ENCODE measurements at places on chromosomes 4 and X.

GRCh38 chr4:185741795-185742194 lies 70.2 kb downstream of the SORBS2 start:
- no peak for DNase-seq

DNA sequence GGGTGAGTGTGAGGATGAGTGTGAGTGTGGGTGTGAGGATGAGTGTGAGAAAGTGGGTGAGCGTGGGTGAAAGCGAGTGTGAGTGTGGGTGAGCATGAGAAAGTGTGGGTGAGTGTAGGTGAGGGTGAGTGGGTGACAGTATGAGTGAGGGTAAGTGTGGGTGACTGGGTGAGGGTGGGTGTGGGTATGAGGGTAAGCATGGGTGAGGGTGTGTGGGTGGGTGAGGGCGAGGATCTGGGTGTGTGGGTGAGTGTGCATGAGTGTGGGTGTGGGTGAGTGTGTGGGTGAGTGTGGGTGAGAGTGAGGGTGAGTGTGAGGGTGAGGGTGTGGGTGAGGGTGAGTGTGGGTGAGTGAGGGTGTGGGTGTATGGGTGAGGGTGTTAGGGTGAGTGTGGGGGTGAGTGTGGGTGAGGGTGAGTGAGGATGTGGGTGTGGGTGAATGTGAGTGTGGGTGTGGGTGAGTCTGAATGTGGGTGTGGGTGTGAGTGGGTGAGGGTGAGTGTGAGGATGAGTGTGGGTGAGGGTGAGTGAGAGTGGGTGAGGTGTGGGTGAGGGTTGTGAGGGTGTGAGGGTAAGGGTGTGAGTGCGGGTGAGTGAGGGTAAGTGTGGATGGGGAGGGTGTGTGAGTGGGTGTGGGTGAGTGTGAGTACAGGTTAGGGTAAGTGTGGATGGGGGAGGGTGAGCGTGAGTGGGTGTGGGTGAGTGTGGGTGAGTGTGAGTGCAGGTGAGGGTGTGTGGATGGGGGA lies 48.9 kb downstream of the ING2 start:
- DNase-seq = no peak

- peak; percentile 18 for DNase-seq
These were observed 189.1 kb upstream of the C1QTNF7 start for GRCh38 chr4:15238720-15239119.

GRCh38 chrX:107530141-107530540 lies 80.7 kb downstream of the FRMPD3 start:
- no peak for DNase-seq

DNA sequence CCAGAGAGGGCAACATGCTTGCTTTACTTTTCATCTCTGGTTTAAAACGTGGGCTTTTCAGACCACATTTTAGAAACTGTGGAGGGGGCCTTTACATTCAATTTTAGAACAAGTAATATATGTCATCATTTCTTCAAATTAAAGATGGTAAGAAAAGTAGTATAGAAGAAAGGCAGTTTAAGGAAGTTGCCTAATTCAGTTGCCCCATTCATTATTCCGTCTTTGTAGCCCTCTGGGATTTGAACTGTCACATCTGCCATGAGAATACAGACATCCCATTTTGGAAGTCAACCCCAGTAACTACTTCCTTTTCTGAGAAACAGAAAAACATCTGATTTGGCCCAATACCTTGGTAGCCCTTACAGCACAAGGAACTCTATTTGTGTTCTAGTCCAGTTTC lies 61.2 kb downstream of the PASD1 start:
- DNase-seq = no peak

- DNase-seq = no peak
These were observed 25.3 kb downstream of the ARSF start for GRCh38 chrX:3066555-3066954.

GRCh38 chr4:56656346-56656643 lies 24.8 kb downstream of the HOPX start:
- DNase-seq = no peak

GRCh38 chr4:88429401-88429800 lies 27.5 kb upstream of the HERC5 start:
- no peak for DNase-seq

GRCh38 chr4:176123710-176124407 lies 58.2 kb downstream of the WDR17 start:
- DNase-seq = peak; percentile 1

GRCh38 chr4:182137343-182137742 lies 105.9 kb upstream of the TENM3 start:
- no peak for DNase-seq

GRCh38 chrX:142483965-142484364 lies 278.9 kb upstream of the MAGEC2 start:
- no peak for DNase-seq

GRCh38 chr4:184899261-184900134 lies 73.7 kb upstream of the ACSL1 start:
- DNase-seq = no peak

GRCh38 chr4:24742773-24743172 lies 52.6 kb upstream of the SOD3 start:
- no peak for DNase-seq

DNA sequence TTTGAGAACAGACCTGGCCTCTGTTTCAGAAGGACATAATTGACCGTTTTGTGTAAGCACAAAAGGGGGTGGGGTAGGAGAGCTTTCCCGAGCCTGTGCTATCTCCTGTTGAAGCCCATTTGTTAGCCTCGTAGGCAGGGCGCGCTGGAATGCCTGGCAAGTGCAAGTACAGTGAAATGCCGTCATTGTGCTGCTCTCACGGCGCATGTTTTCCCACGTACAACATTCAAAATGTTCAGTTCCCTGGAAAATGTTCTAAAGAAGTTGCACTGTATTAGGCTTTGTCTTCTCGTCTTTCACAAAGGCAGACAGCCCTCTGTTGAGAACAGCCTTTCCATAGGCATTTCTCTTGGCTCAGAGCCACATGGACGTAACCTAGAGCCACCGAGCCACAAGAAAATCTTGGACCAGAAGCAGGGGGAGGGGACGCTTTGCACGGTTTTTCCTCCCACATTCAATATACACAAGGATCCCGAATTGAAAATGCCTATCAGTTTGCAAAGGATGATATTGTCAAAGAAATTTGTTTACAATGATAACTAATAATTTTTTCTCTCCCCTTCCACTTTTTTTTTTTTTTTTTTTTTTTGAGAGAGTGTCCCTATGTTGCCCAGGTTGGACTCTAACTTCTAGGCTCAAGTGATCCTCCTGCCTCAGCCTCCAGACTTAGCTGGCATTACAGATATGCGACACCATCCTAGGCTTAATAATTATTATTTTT lies 54.6 kb upstream of the RAPGEF2 start:
- peak; percentile 36 for DNase-seq

DNA sequence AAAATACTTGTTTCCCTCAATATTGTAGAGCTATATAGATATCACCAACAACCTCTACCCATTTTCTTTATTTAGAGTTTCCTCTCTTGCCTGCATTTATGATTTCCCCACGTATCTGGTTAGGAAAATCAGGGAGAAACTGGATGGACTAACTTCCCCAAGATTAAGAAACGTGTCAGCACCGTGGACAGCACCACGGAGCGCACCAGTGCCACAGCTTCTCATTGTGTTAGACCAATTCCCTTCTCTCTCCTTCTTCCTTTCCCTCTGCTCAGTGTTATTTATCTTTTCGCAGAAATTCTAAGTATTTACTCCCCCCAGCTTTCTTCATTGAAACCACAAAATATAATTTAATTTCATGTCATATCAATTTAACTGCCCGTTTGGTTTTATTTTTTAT lies 568.6 kb upstream of the BOD1L1 start:
- DNase-seq = no peak

GRCh38 chr4:38548256-38548655 lies 115.7 kb upstream of the KLF3 start:
- no peak for DNase-seq

DNA sequence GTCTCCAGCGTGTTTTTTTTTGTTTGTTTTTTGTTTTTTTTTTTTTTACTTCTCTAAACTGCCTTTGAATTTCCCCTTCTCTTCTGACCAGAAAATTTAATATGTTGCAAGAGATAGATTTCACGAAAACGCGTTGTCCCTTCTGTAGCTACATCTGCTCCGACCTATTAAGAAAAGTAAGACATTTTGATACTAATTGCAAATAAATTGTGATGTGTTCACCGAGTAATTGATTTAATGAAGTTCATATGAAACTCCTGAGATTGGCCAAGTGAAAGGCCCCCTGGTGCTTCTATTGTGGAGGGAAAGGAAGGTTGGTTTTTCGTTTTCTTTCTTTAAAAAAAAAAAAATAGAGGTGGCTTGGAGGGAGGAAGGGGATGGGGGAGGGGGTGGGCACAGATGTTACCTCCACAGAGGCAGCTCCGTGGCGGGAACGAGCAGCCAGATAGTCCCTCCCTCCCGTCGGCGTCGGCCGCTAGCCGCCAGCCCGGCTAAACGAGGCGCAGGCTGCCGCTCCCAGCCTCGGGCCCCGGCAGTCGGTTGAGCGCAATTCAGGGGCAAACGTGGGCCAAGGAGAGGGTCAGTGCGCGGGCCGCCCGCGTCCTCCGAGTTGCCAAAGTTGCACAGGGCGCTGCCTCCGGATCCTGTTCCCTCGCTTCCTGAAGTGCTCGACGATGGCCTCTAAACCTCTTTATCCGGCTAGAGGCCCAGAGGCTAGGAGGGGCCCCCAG lies 139.1 kb upstream of the ZIC3 start:
- DNase-seq = no peak

DNA sequence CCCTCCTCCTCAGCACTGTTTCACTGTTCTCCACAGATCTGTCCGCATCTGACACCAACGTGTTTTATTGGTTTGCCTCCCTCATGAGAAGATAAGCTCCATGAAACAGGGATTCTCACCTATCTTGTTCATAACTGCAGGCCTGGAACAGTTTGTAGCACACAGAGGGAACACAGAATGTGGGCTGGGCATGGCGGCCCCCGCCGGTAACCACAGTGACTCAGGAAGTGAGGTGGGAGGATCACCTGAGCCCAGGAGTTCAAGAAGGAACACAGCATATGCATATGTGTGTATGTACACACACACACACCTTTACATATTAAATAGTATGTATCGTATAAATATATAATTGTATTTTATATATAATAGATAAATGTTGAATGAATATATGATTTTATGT lies 168.6 kb downstream of the AFAP1 start:
- no peak for DNase-seq

DNA sequence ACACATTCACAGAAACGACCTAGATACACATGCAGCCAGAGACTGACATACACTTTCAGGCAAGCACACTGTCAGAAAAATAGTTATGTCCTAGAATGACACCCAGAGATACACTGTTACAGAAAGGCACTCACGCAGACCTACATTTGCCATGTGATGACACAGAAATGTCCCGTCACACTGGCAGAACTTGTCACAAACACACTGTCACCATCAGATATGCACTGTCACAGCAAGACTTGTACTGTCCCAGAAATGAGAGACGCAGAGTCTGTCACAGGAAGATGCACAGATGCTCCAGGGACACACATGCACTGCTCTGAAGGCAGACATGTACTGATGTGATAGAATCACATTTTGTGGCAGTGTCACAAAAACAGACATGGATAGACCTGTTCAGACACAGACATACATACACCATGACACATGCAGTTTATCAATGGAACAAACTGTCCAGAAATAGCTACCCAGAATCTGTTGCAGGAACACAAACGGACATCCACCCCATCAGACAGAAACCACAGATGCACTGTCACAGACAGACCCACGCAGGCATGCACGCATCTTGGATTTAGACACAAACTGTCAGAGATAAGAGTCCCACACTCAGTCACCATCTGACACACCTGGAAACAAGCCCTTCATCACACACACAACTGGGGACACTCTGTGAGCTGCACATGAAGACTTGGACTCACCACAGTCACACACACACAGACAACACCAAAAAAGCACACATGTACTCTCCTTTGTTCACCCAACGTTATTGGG lies 1.3 kb upstream of the PIM2 start:
- DNase-seq = no peak

- no peak for DNase-seq
These were observed 168.8 kb downstream of the CLCN4 start for GRCh38 chrX:10325611-10326010.

- no peak for DNase-seq
These were observed 75.2 kb upstream of the PLAC8 start for GRCh38 chr4:83189631-83190136.
